Ovary (tissue), 10 donors: ENCODE measurements at places on chromosomes 1 and 21. TPM values are rescaled to one million over a fixed set of nuclear protein-coding genes. Genes with fewer than 3 reads are reported as not detected.

DNA sequence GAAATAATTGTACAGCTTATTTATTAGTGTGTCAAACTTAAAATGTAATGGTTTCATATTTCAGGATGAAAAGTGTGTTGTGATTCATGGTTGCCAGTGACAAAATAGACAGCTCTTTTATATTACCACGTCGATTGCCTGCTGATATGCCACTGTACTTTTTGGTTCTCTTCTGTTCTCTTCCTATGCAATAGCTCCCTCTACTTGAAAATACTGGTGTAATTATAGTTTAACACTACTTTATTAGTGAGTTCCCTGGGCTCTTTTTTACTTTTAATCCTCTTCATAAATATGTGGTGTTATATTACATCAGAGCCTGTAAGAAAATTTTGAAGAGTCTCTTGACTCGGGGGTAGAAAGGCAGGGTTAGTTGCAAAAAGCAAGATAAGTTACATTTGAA lies 111.3 kb downstream of the PATJ start:
- no peak for DNase-seq

- DNase-seq = no peak
Measured at GRCh38 chr21:42520628-42521253, 7.1 kb downstream of the SLC37A1 start.

DNA sequence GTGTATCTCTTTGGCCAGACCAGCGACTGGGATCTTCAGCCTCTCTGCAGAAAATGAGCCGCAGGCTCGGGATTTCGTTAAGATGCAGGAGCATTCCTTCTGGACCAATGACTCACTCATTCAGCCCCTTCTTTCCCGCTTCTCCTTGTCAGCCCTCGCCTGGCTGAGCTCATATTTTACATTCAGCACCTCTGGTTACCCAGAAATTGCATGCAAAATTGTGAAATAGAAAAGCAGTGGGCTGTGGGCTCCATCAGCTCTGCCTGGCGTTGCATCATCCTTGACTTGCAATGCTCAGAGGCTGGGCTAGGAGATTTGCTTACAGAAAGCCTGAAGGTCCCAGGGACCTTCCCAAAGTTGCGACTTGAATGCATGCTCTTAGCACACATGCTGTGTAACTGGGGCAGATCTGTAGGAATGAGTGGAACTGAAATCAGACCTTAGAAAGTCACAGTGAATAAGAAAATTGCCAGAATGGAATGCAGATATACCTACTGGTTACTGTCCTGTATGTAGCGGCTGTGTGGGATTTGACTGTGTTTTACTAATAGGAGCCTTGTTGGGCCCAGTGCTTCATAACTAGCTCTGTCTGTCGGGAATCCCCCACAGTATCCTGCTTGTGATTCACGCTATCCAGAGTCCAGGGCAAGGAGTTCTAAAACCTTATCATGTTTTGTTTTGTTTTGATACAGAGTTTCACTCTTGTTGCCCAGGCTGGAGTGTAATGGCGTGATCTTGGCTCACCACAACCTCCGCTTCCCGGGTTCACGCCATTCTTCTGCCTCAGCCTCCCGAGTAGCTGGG lies 444.8 kb downstream of the KIF26B start:
- DNase-seq = no peak

GRCh38 chr1:55272994-55273393 lies 57.8 kb upstream of the USP24 start:
- no peak for DNase-seq

LRRC7 gene
- not detected for total RNA-seq

ANGPTL7 gene
- total RNA-seq = not detected
